ENCODE measurements at places on chromosomes 2 and 18. TPM values are rescaled to one million over a fixed set of nuclear protein-coding genes. Genes with fewer than 3 reads are reported as not detected.

Gene IL1F10
- not detected for total RNA-seq

- no peak for DNase-seq
Measured at GRCh38 chr2:128361376-128362131, 42.9 kb upstream of the HS6ST1 start.

Gene GORASP2
- 61.5 TPM for total RNA-seq

GRCh38 chr2:201854221-201854801 lies 48.0 kb downstream of the CDK15 start:
- DNase-seq, result no peak

Gene PFN4
- total RNA-seq, result 0.74 TPM
